ENCODE measurements at places on chromosomes 12 and 14. TPM values are rescaled to one million over a fixed set of nuclear protein-coding genes. Genes with fewer than 3 reads are reported as not detected.

PRR4 gene
- 0.83 TPM for total RNA-seq

PAX9 gene
- total RNA-seq: not detected

ACRBP gene
- not detected for total RNA-seq

PMCH gene
- not detected for total RNA-seq

HNF1A gene
- total RNA-seq: not detected

CCDC196 gene
- total RNA-seq: not detected

RND1 gene
- total RNA-seq: not detected

VASH1 gene
- total RNA-seq: 2.0 TPM

MLF2 gene
- total RNA-seq: 236 TPM

FOXG1 gene
- not detected for total RNA-seq

KRT77 gene
- not detected for total RNA-seq

FAIM2 gene
- 0.83 TPM for total RNA-seq

RNASE4 gene
- 8.1 TPM for total RNA-seq

KRT86 gene
- not detected for total RNA-seq

ANO4 gene
- total RNA-seq: 10.2 TPM

CCDC38 gene
- total RNA-seq: not detected

TROAP gene
- total RNA-seq: 21.5 TPM

RERG gene
- total RNA-seq: not detected

DBX2 gene
- not detected for total RNA-seq

CALM1 gene
- 206 TPM for total RNA-seq
